Omental fat pad (tissue), 4 donors: ENCODE measurements at places on chromosomes 3 and 15. TPM values are rescaled to one million over a fixed set of nuclear protein-coding genes. Genes with fewer than 3 reads are reported as not detected.

TBCCD1 gene
- total RNA-seq: 10.0 TPM

DNA sequence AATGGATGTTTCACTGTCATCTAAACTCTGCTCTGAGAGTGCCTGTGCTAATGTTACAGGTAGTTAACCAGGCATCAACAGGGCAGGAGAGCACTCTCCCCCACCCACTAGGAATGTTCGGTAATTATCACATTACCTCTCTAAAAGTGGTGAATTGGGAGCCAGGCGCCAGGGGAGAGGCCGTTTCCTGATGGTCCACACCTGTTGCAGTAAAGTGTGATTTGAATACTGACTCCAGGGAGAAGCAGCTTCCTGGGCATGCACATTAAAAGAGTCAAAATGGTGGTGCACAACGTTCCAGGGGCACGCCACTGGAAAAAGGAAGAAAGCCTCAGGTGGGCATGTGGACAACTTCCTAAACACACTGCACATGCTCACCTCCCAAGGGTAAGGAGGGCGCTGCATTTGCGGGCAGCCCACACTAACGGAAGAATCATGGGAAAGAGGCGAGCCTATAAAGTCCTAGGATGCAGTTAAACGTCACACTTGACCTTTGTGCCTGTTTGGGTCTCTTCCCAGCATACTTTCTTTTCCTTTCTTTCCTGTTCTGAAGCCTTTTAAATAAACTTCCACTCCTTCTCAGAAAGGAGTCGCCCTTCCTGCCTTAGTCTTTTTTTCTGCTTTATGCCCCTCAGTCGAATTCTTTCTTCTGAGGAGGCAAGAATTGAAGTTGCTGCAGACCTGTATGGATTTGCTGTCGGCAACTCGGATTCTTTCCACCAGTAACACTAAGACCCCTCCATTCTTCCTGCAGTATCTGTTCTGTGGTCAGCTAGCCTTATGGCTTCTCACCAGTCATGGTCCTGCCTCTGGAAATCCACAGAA, 28.9 kb upstream of the GPD1L start:
- DNase-seq: no peak

GALNT15 gene
- total RNA-seq: 558 TPM

GOLGA6D gene
- total RNA-seq: not detected

- DNase-seq: no peak
Observed at GRCh38 chr3:152646004-152646403, 188.9 kb upstream of the P2RY1 start.

GATA2 gene
- 32.5 TPM for total RNA-seq

TUSC7 gene
- total RNA-seq: not detected
